ENCODE measurements at places on chromosomes 7 and 10. TPM values are rescaled to one million over a fixed set of nuclear protein-coding genes. Genes with fewer than 3 reads are reported as not detected.

The AMPH gene
- total RNA-seq, result not detected

The IFIT1B gene
- not detected for total RNA-seq

DNA sequence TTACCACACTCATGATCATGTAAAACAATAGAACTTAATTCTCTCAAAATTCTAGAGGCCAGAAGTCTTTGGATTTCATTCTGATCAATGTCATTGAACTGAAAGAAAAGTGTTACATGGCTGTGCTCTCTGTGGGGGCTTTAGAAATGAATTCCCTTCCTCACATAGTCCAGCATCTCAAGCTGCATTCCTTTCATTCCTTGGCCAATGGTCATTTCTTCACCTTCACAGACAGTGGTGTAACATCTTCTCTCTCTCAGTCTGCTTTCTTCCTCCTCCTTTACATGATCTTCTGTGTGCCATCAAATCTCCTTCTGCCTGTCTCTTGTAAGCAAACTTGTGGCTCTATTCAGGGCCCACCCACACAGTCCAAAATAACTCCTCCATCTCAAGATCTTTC is 735.3 kb downstream of the SUGCT start:
- DNase-seq, result no peak

DNA sequence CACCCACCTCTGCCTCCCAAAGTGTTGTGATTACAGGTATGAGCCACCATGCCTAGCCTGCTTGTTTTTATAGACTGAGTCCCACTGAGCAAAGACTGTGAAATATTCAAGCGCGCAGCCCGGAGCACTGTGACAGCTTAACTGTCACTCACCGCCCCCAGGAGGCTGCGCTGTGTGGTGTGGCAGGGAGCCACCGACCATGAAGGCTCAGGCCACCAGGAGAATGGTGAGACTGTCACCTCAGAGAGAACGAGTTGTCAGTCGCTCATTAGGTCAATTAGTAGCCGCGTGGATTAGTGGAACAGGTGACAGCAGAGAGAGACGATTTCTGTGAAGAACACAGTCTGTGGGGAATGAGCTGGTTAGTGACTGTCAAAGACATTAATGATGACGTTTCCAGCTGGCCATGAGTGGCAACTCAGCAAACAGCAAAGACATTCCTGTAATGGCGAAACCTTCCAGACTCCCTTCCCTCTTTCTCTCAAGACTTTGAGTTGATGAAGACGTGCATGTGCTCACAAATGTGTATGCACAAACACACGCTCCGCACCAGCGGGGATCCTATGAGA is 64.5 kb downstream of the CYCS start:
- no peak for DNase-seq

DNA sequence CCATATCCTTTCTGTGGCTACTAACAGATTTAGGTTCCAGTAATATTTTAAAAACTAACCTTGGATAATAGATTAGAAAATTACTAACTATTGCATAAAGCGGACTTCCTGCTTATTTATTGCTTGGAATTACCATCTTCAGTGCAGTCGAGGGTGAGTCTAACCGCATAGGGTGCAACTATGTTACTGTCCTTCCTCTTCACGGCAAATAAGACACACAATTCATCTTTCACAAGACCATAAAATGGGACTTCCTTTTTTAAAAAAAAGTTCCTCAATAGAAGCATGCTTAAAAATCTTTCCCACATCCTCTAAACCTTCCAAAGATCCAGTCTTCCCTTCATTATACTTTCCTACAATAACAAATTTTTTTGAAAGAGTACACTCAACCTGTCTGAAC is 2.1 kb downstream of the SLC25A40 start:
- DNase-seq, result no peak

GRCh38 chr7:73701357-73701995 is 18.0 kb downstream of the STX1A start:
- no peak for DNase-seq

DNA sequence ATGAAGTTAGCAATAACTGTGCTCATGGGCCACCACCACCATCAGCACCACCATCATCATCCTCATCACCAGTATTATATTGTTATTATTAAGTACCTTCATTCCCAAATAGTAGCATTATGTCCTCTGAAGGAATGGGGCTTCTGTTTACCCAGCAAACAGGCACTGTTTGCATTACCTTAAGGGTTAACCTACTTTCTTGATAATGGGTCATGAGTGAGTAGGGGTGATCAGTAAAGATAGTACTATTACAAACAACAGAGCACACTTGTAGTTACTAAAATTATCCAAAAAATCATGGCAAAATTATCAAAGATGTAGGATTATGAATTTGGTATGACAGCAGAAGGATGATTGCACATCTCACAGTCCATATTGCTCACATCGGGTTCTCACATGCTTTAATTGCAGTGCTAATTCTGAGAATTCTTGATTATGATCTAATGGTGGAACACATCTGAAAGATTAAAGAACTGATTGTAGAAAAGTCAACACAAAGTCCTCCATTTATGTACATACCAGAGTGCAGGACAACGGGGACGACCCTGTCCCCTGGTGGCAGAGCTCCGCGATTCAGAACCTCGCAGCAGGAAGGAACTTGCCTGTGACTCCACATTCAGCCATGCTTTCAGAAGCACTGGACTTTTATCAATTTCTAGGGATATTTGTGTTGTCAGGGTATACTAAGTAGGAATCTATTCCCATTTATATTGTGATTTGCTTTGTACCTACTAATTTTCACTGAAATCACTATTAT is 31.0 kb downstream of the PDE1C start:
- no peak for DNase-seq

GRCh38 chr7:107818622-107819021 is 15.6 kb upstream of the SLC26A3 start:
- DNase-seq, result no peak

DNA sequence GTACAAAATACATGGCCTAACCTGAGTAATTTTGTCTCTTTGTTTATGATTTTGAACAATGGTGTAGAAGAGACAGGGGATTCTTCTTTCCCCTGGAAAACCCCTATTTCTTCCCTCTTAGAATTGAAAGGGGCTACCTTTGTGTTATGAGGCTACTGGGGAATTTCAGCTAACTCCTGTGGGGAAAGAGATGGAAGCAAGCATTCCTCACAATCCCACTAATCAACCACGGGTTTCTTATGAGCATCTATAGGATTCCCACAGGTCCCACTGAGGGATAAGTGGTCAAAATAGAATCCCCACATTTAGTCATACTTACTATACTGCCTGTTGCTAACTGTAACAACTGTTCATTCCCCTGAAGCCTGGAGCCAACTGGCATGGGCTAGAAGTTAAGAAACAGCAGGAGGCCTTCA is 32.2 kb upstream of the ITGB8 start:
- DNase-seq, result no peak
